ENCODE measurements at places on chromosomes 2 and 18. TPM values are rescaled to one million over a fixed set of nuclear protein-coding genes. Genes with fewer than 3 reads are reported as not detected.

DPP10 gene
- total RNA-seq, result not detected

RAB1A gene
- 109 TPM for total RNA-seq

CCNT2 gene
- total RNA-seq, result 24.4 TPM

RNF25 gene
- 32.2 TPM for total RNA-seq

NFATC1 gene
- total RNA-seq, result 2.6 TPM

TRABD2A gene
- total RNA-seq, result 1.1 TPM

KCNS3 gene
- total RNA-seq, result 1.8 TPM

PLCD4 gene
- 0.97 TPM for total RNA-seq

TRIP12 gene
- total RNA-seq, result 189 TPM
